ENCODE measurements at places on chromosomes 5 and 9.
A peak's percentile ranks its signal among the peaks of the same experiment; 100 is the strongest.

GRCh38 chr5:15601274-15601673, 101.3 kb downstream of the FBXL7 start:
- DNase-seq: no peak

- DNase-seq: no peak
Measured at GRCh38 chr5:565782-566440, 41.7 kb upstream of the SLC9A3 start.

- no peak for DNase-seq
Measured at GRCh38 chr5:126178521-126178920, 244.7 kb upstream of the GRAMD2B start.

GRCh38 chr9:126859111-126859510, 1.3 kb upstream of the ZBTB34 start:
- no peak for DNase-seq

GRCh38 chr9:78397045-78397444, 100.1 kb downstream of the PSAT1 start:
- no peak for DNase-seq

GRCh38 chr5:22549876-22550671, 303.1 kb downstream of the CDH12 start:
- no peak for DNase-seq

DNA sequence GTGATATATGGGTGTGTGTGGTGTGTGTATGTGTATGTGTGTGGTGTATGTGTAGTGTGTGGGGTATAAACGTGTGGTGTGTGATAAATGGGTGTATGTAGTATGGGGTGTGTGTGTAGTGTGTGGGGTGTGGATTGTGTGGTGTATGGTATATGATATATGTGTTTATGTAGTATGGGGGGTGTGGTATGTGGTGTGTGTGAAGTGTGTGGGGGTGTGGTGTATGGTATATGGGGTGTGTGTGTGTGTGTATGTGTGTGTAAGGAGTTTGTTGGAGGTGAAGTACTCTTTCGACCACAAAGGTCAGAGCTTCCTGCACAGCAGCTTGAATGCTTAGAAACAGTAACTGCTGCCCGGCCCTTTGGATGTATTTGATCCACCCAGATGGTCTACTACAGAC, 145.2 kb upstream of the IQGAP2 start:
- DNase-seq: no peak

GRCh38 chr5:160462167-160462566, 40.5 kb downstream of the PTTG1 start:
- DNase-seq: peak; percentile 33

DNA sequence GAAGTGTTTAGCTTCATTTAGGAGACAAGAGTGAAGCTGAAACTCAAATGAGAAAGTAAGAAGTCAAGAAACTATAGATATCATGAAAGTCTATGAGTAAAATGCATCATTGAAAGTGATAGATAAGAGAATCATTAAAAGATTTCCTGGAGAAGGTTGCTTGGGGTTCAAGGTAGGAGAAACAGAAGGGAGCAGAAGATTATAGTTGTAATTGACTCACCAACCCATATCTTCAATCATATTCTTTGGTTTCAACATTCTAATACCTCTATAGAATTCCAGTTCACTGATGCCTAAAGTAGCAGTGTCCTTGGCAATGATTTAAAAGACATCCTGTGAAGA, 365.7 kb upstream of the RIOK2 start:
- no peak for DNase-seq

Measured in suppressor macrophage (primary cell).